Forelimb muscle (tissue), 1 donor: ENCODE measurements at places on chromosomes 1 and 21. TPM values are rescaled to one million over a fixed set of nuclear protein-coding genes. Genes with fewer than 3 reads are reported as not detected.

DNA sequence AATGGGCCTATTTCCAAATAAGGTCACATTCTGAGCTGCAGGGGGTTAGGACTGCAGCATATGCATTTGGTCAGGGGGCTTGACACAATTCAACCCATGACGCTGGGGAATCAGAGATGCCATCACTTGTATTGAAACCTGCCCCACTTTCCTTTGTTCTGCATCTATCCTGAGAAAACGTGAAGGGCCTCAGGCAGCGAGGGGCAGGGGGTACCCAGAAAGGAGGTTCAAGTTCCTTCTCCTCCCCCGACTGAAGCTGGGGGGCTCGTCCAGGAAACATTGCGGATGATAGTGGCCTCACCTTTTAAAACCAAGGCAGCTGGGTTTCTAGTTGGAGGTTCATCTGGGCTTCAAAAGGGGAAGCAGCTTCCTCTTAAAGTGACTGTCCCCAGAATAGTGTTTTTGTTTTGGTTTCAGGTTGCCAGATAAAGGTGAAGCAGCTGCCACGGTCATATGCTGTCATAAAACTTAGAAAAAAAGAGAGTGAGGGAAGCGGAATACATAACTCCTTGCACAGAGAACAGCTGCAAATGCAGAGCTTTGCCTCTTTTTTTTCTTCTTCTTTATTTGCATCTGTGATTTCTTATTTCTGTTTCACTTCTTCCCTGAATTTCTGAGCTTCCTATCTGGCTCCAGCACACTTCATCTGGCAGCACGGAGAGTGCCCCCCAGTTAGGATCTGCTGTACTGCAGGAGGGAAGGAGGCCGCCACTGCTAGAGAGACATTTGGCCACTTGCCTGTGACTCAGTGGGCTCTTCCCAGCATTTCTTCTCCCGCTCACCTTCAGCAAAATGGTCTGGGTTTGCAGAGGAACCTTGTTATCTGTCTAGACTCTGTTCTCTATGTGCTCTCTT lies 142.0 kb downstream of the AJAP1 start:
- DNase-seq, result no peak

- DNase-seq, result no peak
These were observed 311.5 kb upstream of the DEPDC1 start for GRCh38 chr1:68808351-68808750.

DNA sequence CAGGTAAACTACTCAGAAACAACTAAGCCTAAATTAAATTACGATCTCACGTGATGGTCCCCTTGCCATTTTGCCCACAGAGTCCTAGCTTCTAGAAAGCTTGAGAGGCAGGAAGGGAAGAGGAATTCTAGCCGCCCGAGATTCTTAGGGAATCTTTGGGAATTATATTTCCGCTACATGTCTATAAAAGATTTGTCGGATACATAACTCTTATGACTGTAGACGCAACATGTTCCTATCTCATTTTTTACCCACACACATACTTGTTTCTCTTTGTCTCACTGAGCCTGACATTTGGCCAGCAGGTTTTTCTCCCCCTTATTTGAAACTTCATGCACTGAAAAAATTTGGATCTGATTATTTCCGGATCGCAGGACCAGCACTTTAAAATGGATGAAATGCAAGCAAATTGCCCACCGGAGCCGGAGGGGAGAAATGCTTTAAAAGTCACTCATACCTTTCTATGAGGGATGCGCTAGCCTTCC lies 5.5 kb downstream of the GLIS1 start:
- no peak for DNase-seq

- no peak for DNase-seq
These were observed 116.9 kb upstream of the RAB4A start for GRCh38 chr1:229153955-229154548.

Gene ACTN2
- 2,397 TPM for polyA plus RNA-seq

Gene GBP7
- not detected for polyA plus RNA-seq

Gene ICOSLG
- polyA plus RNA-seq, result 6.3 TPM

- no peak for DNase-seq
These were observed 243.4 kb downstream of the NUF2 start for GRCh38 chr1:163565166-163565565.

- no peak for DNase-seq
These were observed 566.9 kb upstream of the ZRANB2 start for GRCh38 chr1:71647513-71648300.

DNA sequence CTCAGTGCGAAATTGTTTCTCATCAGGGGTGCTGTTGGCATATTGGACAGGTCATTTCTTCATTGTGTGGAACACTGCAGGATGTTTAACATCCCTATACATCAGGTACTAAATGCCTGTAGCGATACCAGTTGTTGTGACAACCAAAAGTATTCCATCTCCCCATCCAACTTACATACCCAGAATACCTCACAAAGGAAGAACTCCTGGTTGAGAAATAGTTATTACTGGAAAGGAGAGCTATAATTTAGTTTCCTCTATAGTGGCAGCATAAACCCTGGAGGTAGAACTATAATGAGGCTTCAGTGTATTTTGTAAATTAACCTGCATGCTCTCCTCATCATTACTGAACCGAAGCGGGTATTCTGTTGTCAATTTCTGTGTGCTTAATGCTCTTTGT lies 45.1 kb downstream of the IVNS1ABP start:
- no peak for DNase-seq

Gene CELA3B
- not detected for polyA plus RNA-seq
